ENCODE measurements at places on chromosomes 7 and 10. TPM values are rescaled to one million over a fixed set of nuclear protein-coding genes. Genes with fewer than 3 reads are reported as not detected.

GRCh38 chr7:81887098-81888090, 117.5 kb upstream of the HGF start:
- no peak for DNase-seq

- DNase-seq, result no peak
Observed at GRCh38 chr10:31623947-31624346, 304.7 kb downstream of the ARHGAP12 start.

DNA sequence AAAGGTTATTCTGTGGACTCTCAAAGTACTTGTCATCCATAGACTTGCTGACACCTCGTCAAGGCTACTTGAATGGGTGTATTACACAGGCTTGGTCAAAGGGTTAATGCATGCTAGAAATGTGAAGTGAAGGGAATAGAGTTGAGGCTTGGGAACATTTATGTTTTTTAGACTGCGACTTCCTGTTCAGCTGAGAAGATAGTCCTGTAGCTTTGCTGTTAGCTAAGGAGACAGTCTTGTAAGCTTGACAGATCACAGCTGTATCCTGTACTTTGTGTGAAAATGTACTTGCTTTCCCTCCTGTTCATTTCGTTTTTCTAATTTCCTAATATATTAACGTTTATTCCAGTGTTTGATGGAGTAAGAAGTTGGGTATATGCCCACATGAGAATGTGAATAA, 52.1 kb downstream of the ADD3 start:
- DNase-seq, result no peak

GRCh38 chr10:14949291-14949690, 4.6 kb downstream of the DCLRE1C start:
- no peak for DNase-seq

DNA sequence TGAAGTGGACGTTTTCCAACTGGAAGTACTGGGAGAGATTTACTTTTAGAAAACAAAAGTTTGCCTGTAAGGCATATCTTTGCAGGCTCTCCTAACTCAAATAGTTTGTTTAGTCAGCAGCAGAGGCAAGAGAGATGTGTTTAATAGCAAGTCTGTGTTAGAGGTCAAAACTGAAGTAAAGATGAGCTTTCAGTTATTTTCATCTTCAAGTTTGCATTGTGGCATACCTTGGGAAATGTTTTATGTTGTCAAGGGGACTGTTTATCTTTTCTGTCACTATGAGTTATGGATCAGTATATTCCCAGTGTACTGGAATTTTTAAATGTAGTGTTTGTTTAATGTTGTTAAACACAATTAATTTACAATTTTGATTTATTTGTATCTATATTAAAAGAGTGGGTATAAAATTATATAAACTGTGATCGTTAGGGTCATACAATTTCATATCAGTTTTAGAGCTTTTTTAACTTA, 169.7 kb upstream of the PPP1R3A start:
- no peak for DNase-seq

DNA sequence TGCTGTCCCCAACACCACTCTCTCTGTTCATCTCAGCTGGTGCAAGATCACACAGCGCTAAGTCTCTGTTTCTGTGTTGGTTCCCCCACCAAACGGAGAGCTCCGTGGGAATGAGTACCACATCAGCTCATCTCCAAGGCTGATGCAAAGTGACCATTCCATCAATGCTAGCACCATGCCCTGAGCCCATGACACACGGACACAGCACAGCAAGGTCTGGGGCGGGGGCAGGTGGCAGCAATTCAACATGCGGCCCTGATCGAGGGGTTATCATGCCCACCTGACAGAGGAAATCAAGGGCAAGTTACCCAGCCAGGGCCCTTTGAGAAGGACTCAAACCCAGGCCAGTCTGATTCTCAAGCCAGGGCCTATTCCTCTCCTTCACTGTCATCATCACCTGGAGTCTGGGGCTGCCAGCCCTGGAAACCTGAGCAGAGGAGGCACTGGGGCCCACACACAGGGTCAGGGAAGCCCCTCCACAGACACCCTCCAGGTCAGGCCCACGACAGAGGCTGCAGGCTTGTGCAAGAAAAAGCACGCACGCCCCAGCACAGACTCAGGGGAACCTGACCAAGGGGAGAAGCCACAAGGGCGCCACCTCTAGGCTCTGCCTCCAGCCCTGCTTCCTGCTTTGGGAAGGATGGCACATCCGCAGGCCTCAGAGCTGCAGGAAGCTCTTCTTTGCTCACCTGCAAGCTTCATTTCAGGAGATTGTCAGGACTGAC, 74.8 kb downstream of the GRID1 start:
- DNase-seq, result peak; percentile 79

DNA sequence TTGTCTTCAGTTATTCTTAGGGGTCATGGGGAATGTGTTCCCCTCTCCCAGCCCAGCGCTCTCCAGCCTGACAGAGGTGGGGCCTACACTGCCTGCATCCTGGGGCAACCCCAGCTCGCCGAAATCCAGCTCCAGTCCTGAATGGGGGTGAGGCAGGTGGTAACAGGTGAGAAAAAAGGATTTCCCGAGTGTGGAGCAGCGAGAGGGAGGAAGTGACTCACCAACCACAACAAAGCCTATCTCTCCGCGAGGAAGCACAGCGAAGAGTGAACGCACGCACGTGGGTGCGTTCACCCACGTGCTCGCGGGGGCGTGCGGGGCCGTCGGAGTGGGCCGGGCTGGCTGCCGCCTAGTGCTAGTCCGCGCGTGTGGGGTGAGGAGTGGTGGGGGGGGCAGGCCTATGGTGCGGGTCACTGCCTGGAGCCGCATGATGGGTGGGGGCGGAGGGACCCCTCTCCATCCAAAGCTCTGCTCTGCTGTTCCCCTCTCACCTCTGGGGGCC, 855 bp upstream of the PALD1 start:
- DNase-seq, result no peak

GRCh38 chr7:157837047-157837446, 500.2 kb downstream of the DNAJB6 start:
- peak; percentile 61 for DNase-seq

- no peak for DNase-seq
Observed at GRCh38 chr10:90652519-90652918, 205.3 kb downstream of the HTR7 start.

DNA sequence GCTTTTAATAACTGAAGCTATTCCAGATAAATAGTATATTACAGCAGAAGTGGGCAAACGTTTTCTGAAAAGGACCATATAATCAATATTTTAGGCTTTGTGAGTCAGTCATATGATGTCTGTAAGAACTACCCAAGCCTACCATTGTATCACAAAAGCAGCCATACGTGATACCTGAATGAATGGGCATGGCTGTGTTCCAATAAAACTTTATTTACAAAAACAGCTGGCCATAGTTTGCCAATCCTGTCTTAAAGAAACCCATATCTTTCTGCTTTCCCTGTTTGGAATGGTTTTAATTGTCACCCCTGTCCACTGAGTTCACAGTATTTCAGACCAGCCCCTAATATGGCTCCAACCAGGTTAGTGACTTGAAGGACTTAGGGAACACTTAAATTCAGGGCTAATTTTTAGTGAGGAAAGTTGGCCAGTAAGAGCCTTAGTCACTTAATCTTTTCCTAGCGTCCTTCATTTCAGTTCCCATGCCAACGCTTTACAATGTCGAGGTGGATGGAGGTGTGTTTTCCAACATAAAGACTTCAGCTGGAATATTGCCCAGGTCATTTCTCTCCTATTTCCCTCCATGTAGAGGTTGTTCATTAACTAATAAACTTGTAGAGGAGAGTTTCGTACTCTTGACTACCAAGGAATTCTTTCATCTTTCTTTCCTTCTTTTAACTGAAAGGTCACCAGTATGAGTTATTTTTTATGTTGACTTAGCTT, 184.5 kb downstream of the TRIL start:
- no peak for DNase-seq

GRCh38 chr10:451856-452255, 237.6 kb downstream of the DIP2C start:
- DNase-seq, result no peak

DNA sequence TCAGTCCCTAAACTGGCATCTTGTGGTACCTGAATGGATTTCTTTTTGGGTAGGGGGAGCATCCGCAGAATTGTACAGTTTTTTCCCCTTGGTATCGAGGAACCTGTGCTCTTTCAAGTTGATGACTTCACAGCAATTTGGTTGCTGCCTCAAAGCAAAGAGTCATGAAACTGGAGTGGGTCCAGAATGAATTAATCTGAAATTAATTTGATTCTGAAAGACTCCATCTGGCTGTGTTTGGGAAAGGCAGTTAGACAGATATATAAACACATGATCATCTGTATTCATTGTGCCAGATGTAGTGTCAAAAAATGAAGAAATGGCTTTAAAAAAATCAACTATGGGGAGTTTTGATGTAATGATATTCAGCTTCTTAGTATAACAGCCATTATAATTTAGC, 136.1 kb downstream of the CELF2 start:
- DNase-seq, result no peak

- DNase-seq, result no peak
Observed at GRCh38 chr7:135213831-135214230, 2.5 kb upstream of the WDR91 start.

GIMAP1 gene
- total RNA-seq, result not detected

GPR146 gene
- 4.4 TPM for total RNA-seq

HHEX gene
- total RNA-seq, result 0.92 TPM

CAV1 gene
- total RNA-seq, result 296 TPM

RAMP3 gene
- not detected for total RNA-seq

SPDYE17 gene
- total RNA-seq, result not detected

BTBD16 gene
- 0.29 TPM for total RNA-seq

All from chondrocyte (in vitro differentiated cells).